ENCODE measurements at places on chromosomes 6 and 20. TPM values are rescaled to one million over a fixed set of nuclear protein-coding genes. Genes with fewer than 3 reads are reported as not detected.

GRCh38 chr6:36757206-36757605 lies 59.6 kb downstream of the RAB44 start:
- DNase-seq = no peak

The RALGAPB gene
- 57.5 TPM for total RNA-seq

GRCh38 chr6:90787446-90787845 lies 200.6 kb upstream of the MAP3K7 start:
- DNase-seq = no peak

DNA sequence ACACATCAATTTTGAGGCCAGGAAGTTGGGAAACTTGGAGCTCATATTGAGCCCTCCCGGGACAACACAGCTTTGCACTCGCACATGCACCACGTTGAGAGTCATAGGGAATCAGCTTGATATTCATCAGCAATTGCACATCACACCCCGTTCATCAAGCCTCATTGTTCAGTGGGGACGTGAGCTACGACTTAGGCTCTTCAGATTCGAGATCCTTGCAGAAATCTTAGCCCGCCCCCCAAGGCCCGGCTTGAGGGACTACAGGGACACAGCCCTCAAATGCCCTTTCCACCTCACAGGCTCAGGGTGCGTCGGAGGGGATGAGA lies 93.0 kb upstream of the MAFB start:
- no peak for DNase-seq

The OPN5 gene
- not detected for total RNA-seq

Measured in stomach (tissue), 19 donors.